NCI-H526 treated with DMSO at 0.1 percent for 48 hours (cell line): ENCODE measurements at places on chromosomes 1 and 21.

DNA sequence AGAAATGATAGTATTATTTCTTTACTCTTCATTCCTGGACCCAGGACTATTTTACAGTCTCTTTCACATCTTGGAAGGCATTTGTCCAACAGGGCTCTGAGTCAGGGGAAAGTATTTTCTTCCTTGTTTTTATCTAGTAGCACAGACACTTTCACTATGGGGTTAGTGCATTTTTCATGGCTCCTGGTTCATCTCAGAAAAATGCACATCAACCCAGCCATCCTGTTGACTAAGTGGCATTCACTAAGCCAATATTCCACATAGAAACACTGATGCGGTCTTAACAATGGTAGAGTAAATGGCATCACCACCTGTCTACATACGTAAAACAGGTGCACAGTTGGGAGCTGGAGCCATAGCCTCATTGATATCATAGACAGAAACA is 87.4 kb upstream of the C1orf21 start:
- DNase-seq = no peak

- DNase-seq = no peak
Observed at GRCh38 chr1:80919426-80919825, 881.3 kb upstream of the ADGRL2 start.

GRCh38 chr1:100736746-100737145 is 17.2 kb downstream of the VCAM1 start:
- DNase-seq = no peak

- no peak for DNase-seq
Observed at GRCh38 chr1:34663031-34663430, 91.8 kb upstream of the GJB5 start.

DNA sequence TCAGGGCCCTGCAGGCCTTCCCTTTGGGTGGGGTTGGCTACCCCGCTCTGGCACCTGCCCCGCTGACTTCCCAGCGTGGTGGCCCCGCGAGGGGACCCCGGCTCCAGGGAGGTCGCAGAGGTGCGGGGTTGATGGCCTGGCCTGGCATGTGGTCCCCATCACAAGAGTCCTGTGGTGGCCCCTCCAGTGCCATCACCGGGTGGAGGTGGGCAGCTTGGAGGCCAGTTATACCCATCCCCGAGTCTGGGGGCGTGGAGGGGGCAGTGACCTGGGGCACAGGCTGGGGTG is 26.8 kb downstream of the PRMT2 start:
- DNase-seq = no peak

- no peak for DNase-seq
Observed at GRCh38 chr1:42424201-42424600, 31.6 kb downstream of the ZMYND12 start.

DNA sequence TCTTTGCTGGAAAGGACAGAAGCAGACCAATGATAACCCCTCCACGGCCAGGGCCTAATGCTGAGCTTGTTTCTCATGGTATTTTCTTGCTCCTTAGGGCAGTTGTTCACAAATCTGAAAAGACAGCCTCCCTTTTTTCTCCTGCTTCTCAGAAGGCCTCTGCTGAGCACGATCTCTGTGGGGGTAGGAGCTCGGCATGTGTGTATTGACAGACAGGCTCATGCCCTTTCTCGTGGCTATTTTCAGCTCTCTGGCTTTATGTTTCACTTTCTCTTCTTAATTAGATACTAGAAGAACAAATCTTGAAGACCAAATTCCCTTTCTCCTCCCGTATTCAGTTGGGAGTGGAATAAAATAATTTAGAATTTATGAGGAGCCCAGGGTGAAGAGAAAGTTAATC is 768 bp upstream of the RIIAD1 start:
- DNase-seq = no peak

DNA sequence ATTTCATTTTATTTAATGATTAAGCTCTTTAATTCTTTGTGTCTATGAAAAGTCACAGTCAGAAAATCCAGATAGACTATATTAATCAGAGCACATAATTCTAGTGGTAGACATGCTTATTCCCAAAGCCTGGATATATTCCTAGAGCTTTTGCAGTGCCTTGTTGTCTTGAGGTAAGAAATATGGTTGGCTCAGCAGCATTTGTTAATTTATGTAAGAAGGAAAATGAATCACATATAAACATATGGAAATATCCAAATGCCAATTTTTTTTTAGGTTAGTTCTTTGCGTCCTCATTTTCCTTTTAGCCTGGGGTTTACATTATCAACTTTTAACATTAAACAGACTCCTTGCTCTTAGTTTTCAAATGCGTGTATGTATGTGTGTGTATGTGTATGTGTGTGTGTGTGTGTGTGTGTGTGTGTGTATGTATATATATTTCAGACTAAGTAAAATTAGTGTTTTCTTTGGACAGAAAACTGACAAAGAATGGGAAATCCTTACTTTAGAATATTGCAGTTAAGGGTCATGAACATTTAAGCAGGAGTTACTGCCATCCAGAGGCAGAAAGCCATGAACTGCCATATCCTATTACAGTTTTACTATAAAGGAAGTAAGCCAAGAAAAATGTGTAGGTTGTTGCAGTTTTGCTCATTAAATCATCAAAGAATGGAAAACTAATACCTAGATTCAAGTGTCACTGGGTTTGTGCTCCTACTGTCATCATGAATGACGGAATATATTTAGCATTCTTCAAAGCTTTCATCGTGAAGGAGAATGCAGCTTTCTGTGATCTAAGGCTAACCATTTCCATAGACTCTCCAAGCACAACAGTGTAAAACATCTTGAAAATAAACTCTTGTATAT is 477.1 kb upstream of the NR5A2 start:
- DNase-seq = no peak

GRCh38 chr1:88118176-88118845 is 565.8 kb upstream of the PKN2 start:
- no peak for DNase-seq

- DNase-seq = no peak
Observed at GRCh38 chr1:185159966-185160365, 3.0 kb downstream of the SWT1 start.

GRCh38 chr1:226988334-226988666 is 48.2 kb downstream of the COQ8A start:
- DNase-seq = no peak

GRCh38 chr1:247322442-247322841 is 9.2 kb downstream of the ZNF496 start:
- no peak for DNase-seq

GRCh38 chr1:184480736-184481135 is 93.9 kb downstream of the C1orf21 start:
- no peak for DNase-seq

- no peak for DNase-seq
Observed at GRCh38 chr21:43308101-43308814, 118.7 kb downstream of the SIK1 start.

DNA sequence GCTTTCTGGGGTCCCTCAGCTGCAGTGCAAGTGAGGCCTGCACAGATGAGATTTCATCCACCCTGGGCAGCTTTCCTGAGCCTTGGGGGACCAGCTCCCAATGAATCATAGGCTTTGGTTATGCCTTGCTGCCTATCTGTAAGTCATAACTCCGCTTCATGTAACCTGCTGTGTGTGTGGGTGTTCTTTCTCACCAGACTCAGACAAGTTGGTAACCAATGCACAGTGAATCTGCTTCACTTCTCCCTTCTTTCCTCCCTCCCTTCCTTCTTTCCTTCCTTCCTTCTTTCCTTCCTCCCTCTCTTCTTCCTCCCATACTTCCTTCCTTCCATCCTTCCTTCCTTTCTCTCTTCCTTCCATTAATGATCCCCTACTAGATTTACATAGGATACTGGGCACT is 34.4 kb upstream of the PSMB2 start:
- no peak for DNase-seq

- no peak for DNase-seq
Observed at GRCh38 chr1:234244482-234244881, 128.8 kb upstream of the COA6 start.

- no peak for DNase-seq
Observed at GRCh38 chr1:2163205-2163604, 31.4 kb downstream of the FAAP20 start.

GRCh38 chr1:55073187-55073916 is 34.0 kb downstream of the PCSK9 start:
- DNase-seq = no peak

DNA sequence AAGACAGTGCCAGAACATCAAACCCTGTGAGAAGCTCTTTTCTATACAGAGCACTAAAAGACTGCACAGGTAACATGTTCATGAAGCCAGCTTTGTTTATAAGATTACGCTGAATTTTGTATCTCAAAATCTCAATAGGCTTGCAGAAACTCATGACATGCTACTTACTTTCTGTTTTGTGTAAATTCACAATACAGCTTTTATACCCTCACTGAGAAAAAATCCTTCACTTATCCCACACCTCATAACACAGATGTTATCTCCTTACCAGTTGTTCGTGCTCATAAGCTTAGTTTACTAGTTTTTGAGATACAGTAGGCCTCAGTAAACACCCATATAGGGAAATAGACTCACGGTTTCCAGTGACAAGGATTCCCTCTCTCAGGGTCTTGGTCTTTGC is 24.1 kb upstream of the GBP2 start:
- no peak for DNase-seq

- no peak for DNase-seq
Observed at GRCh38 chr1:83694449-83694848, 304.5 kb downstream of the TTLL7 start.

DNA sequence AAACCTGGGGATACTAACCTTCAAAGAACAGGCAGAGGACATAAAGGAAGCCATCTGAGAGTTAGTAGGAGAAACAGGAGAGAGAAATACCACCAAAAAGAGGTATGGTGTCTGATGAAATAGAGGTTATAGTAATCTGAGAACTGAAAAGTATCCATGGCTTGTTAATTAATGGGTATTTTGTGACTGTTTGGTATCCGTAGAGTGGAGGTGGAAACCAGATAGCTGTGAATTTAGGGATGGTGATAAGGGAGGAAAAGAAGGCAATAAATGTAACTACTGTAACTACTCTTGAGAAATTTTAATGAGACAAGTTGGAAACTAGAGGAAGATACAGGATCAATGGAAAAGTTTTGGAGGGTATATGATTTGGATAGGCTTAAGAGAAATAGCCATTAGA is 27.5 kb downstream of the PRKAA2 start:
- DNase-seq = no peak

GRCh38 chr1:49102752-49103151 is 326.1 kb upstream of the BEND5 start:
- no peak for DNase-seq

DNA sequence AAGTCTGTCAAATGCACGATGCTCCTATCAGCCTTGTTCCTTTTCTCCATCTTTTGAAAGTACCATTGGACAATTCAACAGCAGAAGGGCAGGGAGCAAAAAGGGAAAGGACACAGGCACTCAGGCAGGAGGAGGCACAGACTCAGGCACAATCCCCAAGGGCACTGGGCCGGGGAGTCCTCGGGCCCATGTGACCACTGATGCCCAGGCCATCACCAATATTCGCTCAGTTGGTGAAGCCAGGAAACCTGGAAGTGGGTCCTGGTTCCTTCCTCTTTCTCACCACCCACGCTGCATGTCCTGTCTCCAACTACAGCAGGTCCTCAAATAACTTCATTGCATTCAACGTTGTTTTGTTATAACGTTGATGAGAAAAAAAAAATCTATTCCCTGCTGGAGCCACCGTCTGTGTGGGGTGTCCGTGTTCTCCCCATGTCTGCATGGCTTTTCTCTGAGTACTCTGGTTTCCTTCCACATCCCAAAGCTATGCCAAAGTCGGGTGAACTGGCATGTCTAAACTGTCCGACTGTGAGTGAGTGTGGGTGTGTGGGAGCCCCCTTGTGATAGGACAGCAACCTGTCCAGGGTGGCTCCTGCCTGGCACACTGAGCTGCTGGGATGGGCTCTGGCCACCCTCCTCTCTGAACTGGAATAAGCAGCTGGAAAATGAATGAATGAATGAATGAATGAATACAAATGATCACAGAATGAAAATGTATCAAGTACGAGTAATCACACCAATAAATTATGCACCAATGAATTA is 12.5 kb downstream of the NID1 start:
- DNase-seq = no peak

DNA sequence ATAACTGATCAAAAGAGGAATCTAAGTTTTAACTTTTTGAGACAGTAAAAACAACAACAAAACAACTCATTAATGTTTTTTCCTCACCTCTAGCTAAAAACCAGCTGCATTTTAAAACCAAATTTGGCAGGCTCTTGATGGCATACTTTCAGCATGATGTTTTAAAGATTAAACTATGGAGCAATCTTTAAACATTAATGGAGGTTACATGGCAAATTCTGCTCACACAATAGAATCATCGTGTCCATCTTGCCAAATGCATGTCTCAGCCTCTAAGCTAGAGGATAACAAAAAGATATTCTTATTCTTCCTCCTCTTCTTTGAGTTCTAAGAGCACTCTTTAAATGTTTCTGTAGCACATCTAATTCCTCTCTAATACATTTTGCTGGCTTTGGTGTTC is 579.8 kb upstream of the PKN2 start:
- no peak for DNase-seq

DNA sequence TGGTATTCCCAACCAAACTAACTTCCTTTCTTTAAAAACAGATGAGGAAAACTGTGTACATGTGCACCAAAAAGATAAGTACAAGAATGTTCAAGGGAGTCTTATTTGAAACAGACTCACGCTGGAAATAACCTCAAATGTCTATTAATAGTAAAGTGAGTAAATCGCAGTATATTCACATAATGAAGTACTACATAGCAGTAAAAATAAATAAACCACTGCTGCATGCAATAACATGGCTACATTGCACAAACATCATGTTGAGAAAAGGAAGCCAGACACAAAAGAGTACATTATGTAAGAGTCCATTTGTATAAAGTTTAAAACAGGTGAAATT is 5.2 kb upstream of the DENND2D start:
- no peak for DNase-seq

GRCh38 chr1:215710899-215711225 is 143.8 kb downstream of the KCTD3 start:
- no peak for DNase-seq

- DNase-seq = no peak
Observed at GRCh38 chr1:86289161-86289560, 107.0 kb downstream of the ODF2L start.

DNA sequence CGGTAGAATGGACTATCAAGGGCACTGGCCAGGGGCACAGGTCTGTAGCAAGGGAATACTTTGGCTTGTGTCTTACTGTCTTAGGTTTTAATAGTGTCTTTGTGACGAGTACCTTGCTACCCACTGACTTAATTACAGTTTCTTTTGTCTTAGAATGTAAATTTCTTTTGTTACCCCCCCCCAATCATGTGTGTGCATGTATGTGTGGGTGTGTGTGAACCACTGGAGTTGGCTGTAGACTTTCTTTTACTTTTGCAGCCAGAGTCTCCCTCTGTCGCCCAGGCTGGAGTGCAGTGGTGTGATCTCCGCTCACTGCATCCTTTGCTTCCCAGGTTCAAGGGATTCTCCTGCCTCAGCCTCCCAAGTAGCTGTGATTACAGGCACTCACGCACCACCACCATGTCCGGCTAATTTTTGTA is 61.8 kb upstream of the CLDN14 start:
- no peak for DNase-seq

DNA sequence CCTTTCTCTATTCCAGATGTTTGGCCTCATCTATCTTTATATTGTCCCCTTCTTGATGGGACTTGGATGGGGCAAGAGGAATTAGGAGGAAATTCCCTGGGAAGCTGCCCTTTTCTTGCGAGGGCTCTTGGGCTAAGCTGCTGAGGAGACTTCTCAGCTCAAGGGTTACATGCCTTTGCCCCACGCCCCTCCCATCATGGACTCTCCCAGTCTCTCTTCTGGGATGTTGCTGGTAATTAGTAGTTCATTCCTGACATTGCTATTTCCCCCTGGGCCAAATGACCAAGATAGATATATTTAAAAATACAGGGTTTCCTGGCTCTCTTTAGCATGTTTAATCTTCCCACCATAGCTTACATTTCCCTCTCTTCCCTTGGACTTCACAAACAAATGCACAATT is 90.6 kb upstream of the RALGPS2 start:
- DNase-seq = no peak
